ENCODE measurements at places on chromosomes 5 and 9.

DNA sequence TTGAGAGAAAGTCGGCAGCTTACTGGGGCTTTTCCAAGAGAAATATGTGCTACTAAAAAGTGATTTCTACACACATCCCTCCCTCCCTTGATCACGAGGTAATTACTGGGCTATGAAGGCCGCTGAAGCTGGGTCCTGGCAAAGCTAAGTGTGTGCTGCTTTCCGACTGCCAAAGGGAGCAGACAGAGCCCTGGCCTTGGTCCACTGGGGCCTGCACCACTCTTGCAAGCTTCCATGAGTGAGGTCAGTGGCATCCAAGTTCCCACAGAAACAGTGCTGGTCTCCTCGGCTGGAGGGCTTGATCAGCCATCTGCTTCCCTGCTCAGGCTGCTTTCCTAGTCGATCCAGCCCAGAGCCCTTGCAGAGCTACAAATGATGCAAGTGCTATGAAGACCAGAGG, 154.8 kb upstream of the LHFPL2 start:
- no peak for DNase-seq

DNA sequence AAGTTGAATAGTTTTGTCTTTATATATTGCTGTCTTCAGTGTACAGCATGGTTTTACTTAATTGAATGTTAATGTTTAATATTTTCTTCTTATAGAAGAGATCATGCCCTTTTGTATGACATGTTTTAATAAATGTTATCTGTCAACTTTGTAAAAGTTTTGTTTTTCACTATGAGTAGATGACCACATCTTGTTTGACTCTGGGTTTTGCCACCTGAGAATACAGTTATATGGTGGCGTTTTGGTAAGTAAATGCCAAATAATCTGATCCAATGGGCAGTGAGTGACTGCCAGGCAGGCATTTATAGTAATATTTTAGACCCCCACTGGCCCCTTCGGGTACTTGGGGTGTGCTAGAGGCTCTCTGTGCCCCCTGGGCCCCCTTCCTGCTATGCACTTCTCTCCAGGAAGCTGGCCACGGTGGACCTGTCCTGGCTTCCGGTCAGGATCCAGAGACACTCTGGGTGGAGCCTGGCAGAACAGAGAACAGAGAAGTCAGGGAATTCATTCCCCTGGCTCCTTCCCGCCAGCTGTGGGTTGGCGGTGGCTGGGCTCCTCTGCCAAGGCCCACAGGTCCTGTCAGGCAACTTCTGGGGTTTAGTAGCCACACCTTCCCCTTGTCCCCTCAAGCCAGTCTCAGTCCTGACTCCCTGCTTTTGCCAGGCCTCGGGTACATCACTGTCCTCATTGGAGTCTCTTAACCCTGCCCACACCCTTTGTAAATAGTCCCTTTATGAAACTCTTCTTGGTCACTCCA, 22.2 kb upstream of the ZBTB34 start:
- DNase-seq = no peak

DNA sequence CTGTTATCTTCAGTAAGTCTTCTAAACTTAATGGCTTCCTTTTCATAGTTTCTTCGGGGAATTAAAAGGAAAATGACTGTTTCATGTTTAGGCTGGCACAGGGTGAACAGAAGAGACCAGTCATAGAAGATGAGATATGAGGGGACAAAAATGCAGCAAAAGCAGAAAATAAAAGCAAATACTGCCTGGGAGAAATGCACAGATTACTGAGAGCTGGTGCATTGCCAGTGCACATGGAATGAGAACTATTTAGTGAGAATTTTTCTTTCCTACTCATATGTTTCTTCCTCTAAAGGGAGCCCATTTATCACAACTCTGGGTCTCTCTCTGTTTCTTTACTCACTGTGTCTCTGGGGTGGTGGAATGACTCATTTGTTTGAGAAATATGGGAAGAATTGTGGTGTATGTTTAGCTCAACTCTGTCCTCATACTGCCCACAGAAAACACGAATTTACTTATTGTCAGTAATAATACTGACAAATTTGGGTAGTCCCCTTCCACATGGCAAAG, 25.9 kb upstream of the ANKRD55 start:
- DNase-seq = no peak

DNA sequence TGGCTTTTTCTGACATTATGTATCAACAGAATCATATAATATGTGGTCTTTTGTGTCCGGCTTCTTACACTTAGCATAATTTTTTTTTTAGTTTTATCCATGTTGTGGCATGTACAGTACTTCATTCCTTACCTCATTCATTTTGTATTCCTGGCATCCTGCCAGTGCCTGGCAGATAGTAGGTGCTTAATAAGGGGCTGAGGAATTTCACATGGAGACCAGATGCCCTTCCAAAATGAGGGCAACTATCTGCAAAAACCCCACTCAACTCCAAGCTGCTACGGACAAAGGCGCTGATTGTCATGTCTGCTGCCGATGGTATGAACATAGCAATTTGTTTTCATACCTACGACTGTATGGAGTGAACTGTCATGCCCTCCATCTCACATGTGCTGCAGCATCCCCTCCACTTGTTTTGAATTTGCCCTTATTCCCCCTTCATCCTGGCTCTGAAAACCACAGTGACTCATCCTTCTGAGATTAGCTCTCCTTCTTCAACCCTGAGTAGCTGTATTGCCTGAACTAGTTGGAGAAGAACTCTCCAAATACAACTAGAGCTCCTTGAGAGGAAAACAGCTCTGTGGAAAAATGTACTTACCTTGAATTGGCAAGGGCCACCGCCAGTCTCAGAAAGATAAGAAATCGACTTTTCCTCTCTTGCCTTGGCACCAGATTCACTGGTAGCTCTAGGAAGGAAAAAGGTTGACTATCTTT, 41.3 kb upstream of the FOXE1 start:
- no peak for DNase-seq

- DNase-seq = no peak
Measured at GRCh38 chr5:150521939-150522503, 14.1 kb downstream of the NDST1 start.

DNA sequence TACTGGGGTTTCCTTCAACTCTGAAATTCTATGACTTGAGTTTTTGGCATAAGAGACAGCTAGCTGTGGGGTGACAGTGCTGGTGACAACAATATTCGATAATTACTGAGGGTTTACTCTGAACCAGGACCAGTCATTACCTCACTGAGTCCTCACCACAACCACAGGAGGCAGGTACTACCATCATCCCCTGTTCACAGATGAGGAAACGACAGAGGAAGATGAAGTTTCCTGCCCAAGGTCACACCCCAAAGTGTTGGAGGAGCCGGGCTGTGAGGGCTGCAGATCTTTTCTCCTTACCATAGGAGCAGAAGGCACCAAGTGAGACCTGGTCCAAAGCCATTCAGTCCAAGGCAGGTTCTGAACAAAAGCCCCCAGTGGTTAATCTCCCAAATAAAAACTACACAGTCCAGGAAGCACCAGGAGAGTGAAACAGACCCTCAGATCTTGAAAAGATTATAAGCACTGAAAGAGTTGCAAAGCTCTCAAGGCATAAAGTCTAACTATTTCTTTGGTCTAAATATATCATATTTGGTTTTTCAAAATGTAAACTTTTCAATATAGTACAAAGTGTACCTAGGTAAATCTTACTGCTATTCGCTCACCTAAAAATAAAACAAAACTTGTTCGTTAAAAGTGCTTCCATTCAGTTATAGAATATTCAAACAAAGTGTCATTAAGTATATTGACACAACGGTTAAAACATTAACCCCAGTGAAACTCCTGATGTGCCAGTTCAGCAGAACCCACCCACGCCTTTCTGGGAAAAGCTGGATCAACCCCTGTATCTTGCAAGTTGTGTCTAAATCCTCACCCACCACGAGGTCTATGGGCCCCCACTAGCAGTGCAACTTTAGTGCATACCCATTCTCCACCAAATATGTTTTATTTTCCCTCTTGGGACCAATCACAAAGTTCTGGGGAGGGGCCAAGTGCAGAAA, 82.6 kb upstream of the EQTN start:
- DNase-seq = no peak

DNA sequence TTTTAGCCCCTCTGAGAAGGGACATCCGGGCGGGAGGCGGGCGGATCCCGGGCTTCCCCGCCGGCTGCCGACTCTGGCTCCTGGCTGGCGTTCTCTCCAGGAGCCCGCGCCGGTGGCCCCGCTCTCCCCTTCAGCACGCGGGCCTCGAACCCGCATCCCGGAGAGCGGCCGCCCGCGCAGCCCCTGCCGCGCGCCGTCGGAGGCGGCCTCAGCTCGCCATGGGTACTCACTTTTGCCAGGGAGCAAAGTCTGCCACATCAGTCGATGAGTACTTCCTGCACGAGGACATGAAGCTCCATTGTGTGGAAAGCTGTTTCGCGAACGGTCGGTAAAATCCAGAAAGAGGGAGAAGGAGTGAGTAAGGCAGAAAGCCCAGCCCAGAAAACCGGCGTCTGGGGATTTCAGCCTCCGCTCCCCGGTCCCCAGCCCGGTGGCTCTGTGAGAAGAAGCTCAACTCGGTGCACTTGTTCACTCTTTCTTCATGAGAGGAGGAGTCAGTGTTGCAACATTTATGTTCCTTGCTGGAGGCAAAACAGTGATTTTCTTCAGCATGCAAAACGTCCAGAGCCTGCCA, at the start of gene PRLR:
PRLR (minus strand) TSS at position 450 of the 574 bp plus-strand sequence. CDS start 140,867 bp downstream, outside the sequence.
- DNase-seq = no peak

DNA sequence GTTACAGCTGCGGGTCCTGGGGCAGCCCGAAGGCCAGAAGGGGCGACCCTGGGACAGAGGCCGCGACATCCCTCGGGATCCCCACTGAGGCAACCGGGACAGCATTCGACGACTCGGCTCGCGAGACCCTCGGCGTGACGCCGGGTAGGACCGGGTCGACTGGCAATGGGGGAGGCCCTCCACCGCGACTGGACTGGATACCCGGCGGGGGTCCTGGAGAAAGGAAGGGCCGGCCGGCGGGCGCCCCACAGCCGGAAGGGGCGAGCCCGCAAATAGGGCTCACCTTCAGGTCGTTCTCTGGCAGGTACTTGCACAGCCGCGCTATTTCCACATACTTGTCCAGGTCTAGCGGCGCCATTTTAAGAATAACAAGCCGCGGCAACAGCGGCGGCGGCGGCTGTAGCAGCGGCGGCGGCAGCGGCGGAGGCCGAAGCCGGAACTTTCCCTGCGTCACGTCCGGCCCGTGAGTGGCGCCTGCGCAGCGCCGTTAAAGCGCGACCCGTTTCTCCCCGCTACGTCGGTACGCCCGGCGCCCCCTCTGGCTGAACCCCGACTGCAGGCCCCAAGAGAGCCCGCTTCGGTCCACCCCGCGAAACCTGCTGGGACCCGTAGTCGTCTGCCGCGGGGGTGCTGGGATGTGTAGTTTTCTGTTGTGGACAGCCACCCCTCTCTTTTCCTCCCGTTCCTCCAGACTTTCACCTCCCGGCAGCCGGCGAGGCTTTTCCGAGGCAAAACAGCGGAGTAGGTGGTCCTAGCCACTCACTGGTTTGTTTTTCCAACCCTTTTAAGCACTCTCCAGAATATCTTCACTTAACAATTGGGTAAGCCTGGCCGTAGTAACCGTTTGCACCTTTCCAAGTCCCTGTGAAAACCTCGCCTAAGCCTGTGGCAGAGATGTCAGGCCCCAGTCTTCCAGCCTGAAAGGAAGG, at the start of gene PPP6C:
PPP6C (minus strand) TSS at position 443 of the 929 bp plus-strand sequence; CDS start at position 358, 85 bp downstream.
- peak; percentile 99 for DNase-seq

DNA sequence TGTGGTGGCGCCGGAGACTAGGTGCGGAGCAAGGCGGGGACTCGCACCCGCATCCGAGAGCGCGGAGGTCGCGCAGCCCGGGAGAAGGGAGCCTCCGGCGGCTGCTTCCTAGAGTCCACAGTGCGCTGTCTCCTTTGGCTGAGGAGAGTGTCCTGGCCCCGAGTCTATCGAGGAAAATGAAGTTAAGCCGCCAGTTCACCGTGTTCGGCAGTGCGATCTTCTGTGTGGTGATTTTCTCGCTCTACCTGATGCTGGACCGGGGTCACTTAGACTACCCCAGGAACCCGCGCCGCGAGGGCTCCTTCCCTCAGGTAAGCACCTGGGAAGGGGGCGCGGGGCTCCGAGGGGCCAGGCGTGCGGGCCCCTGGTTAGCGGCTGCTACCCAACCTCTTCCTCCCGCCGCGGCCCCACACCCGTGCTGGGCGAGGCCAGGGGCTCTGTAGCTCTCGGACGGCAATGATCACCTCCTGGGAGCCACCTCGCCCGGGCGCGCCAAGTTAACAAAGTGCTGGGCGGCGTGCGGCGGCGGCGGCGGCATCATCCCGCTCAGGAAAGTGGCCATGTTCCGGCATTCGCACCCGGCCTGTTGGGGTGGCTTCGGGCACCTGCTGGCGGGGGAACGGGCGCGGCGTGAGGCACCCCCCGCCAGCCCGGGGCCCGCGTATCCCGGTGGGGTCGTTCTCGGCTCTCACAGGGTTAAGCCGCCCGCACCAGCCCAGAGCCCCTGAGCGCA, 681 bp downstream of the MAN2A1 start:
- peak; percentile 92 for DNase-seq

DNA sequence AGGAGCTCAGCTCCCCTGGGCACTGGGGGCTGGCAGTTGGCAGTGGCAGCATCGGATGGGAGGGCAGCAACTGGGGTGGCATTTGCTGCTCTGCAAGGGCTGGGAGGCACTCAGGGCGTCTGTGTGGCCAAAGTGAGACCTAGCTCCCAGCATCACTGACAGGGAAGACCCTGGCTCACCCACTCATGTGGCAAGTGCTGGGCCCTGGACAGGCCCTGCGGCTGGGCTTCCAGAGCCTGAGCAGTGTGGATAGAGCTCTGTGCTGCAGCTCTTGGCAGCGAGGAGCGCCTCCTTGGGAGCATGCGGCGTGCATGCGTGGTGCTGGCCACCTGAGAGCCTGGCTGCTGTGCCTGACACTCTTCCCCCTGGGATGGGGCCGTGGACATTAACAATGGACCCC, 10.2 kb downstream of the CEP72 start:
- no peak for DNase-seq

DNA sequence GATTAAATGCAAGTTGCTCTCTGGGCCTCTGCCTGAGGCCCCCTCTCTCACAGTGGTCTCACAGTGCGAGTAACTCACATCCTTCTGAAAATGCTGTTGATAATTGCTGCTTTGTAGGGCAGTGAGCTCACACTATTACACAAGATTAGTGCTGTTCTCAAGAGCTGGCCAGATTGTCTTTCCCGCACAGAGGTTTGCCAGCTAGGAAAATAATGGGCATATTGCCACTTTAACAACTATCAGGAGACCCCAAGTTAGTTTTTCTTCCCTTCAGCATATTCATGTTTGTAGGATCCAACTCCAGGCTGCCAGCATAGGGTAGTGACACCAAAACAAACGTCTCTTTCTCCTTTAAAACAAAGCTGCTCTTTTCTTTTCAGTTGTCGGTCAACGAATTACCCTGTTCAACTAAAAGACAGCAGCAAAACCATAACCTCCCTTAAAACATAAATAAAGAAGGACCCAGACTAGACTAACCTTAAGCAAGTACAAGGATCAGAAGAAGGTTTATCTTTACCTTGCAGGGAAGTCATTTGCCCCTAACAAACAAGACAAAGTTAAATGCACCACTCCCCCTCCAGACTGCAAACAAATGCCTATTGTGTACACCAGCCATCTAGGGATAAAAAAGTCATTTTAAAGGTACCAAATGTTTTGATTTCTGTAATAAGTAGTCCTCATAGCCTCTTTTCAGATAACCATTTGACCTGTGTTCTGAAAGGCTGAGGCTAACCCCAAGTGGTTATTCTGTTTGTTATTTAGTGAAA, 91.4 kb downstream of the VCAN start:
- no peak for DNase-seq
